NCI-H1436 treated with DMSO at 0.1 percent for 48 hours (cell line): ENCODE measurements at places on chromosomes 6 and 20.

- no peak for DNase-seq
Measured at GRCh38 chr6:169249057-169249456, 4.6 kb downstream of the THBS2 start.

DNA sequence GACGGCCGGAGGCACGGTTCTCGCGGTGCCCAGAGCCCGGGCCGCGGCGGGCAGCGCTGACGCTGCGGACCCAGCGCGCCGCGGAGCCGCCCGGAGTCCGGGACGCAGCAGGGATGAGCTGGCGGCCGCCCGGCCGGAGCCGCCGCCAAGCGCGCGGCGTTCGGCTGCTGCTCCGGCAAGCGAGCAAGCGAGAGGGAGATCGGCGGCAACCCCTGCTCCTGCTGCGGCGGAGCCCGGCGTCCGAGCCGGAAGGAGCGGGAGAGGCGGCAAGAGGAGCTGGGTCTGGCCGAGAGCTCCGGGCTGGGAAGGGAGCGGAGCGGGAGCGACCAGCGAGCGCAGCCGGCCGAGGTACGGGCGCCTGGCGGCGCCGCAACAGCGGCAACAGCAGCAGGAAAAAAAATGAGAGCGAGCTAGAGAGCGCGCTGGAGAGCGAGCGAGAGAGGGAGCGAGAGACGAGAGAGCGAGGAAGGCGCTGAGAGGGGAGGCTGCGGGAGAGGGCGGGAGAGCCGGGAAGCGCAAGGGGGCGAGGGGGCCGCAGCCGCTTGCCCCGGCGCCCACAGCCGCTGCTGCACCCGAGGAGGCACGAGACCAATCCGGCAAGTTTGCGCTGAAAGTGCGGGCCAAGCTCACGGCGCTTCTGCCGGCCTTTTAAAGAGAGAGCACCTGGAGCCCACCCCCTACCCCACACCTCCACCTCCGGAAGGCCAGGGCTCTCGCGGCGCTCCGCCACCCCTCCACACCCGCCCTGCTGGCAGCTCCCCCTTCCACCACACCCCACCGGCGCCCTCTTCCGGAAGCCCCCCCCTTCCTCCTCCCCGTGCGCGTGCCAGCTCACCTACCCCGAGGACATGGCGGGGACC, 496 bp downstream of the GRM4 start:
- DNase-seq, result no peak

DNA sequence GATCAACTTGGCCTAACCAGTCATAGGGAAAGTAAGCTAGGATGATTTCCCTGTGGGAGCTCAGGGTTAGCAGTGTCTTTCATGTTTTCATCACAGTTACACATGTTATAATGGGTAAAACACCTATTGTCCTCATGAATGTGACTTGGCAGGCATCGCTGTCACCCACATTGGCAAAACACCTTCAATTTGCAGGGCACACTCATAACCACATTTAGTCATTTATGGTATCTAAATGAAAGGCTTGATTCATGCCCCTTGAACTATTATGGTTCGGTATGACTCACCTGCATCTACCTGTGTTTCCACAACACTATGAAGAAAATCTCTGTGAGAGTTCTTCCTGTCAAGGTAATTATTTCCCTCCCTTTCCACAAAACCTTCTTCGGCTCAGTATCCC, 49.2 kb downstream of the FRK start:
- DNase-seq, result no peak

DNA sequence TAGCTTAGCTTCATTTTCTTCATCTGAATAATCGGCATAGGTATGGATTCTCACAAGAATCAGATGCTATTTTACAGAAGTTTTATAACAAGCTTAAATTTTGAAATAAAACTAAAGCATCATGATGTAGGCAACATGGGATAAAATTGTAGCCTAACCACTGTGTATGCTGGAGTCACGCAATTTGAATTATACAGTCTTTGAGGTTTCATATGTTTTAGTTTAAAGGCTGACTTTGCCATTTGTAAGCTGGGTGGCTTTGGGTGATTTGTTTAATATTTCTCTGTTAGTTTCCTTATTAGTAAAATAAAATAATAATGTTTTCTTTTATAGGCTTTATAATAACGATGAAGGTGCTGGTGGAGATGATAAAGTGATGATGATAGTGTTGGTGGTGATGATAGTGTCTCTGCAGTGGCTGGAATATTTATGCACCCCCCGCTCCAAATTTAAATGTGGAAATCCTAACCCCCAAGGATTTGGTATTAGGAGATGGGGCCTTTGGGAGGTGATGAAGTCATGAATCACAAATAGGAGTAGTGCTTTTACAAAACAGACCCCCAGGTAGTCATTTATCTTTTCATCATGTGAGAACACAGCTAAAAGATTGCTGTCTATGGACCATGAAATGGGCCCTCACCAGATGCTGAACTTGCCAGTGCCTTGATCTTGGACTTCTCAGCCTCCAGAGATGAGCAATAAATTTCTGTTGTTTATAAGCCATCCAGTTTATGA, 42.0 kb downstream of the DOK5 start:
- DNase-seq, result no peak
